SHP77 (cell line): ENCODE measurements at places on chromosomes 12 and 14.

- DNase-seq: no peak
Measured at GRCh38 chr14:104794993-104795780, at the start of gene AKT1. Gene AKT1 (minus strand): TSS chr14:104795748. CDS start chr14:104792643, 3,105 bp downstream.

DNA sequence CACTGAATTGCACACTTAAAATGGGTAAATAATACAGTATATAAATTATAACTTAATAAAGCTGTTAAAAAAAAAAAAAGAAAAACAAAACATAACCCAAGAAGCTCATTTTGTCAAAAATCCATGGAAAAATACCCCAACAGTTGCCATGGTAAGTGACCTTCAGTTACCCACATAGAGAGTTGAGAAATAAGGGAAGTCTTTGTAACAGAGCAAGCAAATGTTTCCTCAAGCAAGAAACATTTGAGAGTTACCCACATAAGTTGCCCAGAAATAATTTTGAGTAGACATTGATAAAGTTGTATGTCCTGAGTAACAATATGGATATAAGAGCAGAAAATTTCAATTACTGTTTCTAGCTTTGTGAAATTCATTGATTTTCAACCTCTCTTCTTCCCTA, 227.4 kb downstream of the CCDC59 start:
- DNase-seq: no peak

GRCh38 chr12:116164250-116165035, 113.0 kb downstream of the MED13L start:
- DNase-seq: no peak

GRCh38 chr12:11954181-11954580, 116.6 kb upstream of the BCL2L14 start:
- no peak for DNase-seq

DNA sequence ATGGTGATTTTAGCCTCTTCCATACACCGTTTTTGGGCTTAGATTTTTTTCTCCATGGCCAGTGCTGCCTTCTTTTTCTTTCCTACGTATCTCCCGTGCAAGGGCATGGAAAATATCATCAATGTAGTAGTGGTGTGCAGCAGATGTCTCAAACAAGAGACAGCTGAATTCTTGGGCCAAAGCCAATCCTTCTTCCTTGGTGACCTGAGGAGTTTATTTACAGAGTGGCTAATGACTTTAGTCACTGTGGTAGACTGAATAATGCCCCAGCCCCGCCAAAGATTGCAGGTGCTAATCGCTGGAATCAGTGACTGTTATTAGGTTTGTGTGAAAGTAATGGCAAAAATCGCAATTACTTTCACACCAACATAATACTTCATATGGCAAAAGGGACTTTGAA, 235.5 kb upstream of the NOS1 start:
- DNase-seq: peak; percentile 85

GRCh38 chr14:38127784-38128183, 79.9 kb upstream of the SSTR1 start:
- no peak for DNase-seq

- no peak for DNase-seq
Measured at GRCh38 chr12:19792028-19792427, 352.7 kb downstream of the AEBP2 start.

- DNase-seq: no peak
Measured at GRCh38 chr14:54867011-54867410, 35.6 kb downstream of the GCH1 start.

DNA sequence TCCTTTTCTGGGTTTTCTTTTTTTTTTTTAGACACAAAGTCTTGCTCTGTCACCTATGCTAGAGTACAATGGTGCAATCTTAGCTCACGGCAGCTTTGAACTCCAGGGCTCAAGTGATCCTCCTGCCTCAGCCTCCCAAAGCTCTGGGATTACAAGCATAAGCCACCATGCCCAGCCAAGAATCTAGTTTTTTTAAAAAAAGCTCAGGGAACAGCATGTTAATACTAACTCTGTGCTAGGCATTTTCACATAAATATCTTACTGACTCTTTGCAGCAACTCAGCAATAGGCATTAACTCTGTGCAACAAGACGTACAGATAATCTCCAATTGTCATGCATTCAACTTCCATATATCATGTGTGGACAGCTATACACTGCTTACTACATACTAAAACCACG, 97.4 kb downstream of the LLPH start:
- DNase-seq: no peak

GRCh38 chr12:82765971-82766705, 79.4 kb downstream of the TMTC2 start:
- no peak for DNase-seq

DNA sequence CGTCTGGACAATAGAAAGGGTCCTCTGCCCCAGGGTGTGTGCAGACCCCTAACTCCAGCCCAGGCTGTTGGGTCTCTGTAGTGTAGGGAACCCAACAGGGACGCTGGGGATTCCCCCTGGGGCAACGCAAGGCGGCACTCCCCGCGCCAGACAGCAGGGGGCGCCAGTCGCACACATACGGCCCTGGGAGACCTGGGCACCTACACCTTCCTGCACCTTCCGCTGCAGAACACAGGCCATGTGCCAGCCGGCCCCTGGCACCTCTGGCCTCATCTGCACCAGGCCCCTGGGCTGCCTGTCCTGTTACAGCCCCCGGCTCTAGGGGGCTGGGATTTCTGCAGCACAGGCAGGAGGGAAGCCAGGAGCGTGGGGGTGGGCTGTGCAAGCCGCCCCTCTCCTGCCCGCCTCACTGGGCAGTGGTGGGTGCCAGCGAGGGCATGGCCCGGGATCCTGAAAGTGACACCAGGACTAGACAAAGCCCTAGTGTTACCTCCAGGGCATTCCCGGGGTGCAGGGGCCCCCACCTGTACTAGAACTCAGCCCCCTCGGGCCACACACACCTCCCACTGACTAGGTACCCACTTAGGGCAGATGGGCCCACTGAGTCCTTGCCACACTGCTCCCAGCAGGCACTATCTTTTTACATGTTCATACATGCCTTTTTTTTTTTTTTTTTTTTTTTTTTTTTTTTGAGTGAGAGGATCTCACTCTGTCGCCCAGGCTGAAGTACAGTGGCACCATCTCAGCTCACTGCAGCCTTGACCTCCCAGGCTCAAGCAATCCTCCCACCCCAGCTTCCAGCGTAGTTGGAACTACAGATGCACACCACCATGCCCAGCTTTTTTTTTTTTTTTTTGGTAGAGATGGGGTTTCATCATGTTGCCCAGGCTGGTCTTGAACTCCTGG, 37.5 kb downstream of the CCNK start:
- DNase-seq: peak; percentile 39

- no peak for DNase-seq
Measured at GRCh38 chr14:68268719-68269118, 449.1 kb downstream of the RAD51B start.

DNA sequence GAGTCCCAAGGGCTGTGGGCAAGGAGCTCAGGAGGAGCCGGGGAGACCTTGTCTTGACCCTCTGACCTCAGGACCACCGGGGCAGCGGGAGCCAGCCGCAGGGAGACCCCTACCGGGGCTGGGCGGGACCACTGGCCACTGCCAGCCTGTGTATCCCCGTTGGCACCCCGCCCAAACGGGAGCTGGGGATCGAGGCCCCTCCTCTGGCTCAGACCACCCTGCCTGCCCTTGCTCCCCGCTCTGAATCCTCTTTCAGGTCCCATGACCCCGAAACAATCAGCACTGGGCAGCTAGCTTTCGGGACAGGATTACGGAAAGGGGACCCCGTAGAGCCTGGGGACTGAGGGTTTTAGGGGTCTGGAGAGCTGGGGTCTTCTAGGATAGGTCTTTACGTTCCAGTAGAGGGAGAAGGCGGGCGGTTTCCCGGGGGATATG, 1.3 kb downstream of the GLI1 start:
- DNase-seq: no peak

GRCh38 chr12:76024102-76024781, 7.3 kb downstream of the PHLDA1 start:
- DNase-seq: no peak

GRCh38 chr14:33938131-33938949, 12.5 kb downstream of the EGLN3 start:
- DNase-seq: peak; percentile 92

GRCh38 chr12:31620311-31620710, 29.4 kb upstream of the DENND5B start:
- DNase-seq: no peak

GRCh38 chr12:97639702-97640101, 177.1 kb downstream of the RMST start:
- DNase-seq: no peak

DNA sequence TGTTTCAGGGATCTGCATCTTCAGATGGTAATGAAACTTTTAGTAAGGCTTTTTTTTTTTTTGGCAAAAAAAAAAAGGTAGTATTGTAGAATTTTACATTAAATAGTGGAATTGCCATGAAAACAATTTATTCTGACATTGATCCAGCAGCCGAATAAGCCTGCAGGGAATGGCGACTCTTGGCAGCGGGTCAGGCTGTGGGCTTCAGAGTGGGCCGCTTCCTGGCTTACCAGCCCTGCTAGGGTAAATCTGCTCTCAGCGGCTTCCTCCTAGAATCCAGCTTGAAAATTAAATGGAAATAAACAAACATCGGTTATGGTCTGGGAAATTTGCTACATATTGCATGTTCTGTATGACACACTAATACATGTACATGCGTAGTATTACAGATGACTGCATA, 34.8 kb downstream of the SFSWAP start:
- no peak for DNase-seq

DNA sequence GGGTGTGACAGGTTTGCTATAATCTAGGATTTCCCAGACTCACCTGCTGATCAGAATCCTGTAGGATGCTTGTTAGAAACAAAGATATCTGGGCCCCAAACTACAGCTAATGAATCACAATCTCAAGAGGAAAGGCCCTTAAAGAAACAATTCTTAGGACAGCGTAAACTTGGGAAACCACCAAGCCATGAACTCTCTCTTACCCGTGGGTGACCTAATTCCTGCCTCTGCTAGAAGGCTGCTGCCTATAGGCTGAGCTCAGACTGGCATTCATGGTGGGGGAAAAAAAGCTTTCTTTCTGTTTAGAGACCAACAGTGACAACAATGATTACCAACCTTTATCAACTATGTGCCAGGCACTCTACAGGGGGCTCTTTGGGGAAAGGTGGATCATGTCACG, 213.9 kb upstream of the FKBP4 start:
- no peak for DNase-seq

GRCh38 chr12:109734219-109735000, 20.8 kb downstream of the FAM222A start:
- DNase-seq: no peak

DNA sequence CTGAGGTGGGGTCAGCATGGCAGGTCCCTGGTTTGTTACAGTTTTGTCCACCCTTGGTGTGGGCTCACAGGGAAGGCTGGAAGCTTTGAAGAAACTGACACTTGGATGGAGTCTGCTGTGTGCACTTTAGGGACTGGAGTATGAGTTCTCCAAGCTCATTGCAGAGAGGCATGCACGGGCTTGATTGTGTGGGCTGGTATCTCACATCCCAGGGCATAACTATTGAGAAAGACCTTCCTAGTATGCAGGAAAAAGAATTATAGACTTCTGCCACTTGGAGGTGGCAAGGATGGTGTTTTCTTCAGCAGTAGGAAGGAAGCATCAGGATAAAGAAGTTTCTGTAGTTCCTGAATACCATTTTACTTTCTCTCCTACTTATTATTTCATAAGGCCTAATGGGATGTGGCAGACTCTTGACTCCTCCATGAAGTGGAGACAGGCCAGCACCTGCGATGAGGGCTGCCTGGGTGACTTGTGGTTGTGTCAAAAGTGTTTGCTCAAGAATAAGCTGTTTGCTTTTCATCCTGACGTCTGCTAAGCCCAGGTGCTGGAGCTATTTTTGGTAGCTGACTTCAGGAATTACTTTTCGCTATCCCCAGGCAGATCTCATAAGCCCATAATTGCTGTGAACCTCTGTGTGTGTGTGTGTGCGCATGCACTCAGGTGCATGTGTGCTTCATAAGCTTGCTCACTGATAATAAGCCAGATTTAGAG, 125.8 kb downstream of the KTN1 start:
- peak; percentile 98 for DNase-seq

DNA sequence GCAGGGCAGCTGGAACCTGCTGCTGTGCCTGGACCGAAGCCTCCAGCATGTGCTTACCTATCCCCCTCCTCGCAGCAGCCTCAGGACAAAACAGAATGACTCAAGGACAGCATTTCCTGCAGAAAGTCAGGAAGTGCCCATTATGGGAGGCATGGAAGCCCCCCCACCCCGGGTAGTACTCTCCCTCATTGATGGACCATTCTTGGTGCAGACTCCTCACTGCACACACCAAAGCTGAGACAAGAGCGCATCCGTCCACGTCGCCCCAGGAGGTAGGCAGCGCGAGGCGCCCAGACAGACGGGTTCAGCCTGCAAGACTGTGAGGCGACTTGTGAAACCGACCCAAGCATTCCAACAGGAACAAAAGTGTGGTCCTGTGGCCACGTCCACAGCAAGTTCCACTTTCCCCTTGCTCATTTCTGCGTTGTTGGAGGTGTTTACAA, 243.9 kb upstream of the ATXN7L3B start:
- DNase-seq: no peak

GRCh38 chr14:56666716-56667115, 87.1 kb downstream of the TMEM260 start:
- no peak for DNase-seq

GRCh38 chr12:56311003-56311402, 4.8 kb downstream of the CNPY2 start:
- DNase-seq: no peak

GRCh38 chr12:6620137-6620884, 13.1 kb upstream of the CHD4 start:
- no peak for DNase-seq

- no peak for DNase-seq
Measured at GRCh38 chr14:29674566-29675285, 252.9 kb downstream of the PRKD1 start.

DNA sequence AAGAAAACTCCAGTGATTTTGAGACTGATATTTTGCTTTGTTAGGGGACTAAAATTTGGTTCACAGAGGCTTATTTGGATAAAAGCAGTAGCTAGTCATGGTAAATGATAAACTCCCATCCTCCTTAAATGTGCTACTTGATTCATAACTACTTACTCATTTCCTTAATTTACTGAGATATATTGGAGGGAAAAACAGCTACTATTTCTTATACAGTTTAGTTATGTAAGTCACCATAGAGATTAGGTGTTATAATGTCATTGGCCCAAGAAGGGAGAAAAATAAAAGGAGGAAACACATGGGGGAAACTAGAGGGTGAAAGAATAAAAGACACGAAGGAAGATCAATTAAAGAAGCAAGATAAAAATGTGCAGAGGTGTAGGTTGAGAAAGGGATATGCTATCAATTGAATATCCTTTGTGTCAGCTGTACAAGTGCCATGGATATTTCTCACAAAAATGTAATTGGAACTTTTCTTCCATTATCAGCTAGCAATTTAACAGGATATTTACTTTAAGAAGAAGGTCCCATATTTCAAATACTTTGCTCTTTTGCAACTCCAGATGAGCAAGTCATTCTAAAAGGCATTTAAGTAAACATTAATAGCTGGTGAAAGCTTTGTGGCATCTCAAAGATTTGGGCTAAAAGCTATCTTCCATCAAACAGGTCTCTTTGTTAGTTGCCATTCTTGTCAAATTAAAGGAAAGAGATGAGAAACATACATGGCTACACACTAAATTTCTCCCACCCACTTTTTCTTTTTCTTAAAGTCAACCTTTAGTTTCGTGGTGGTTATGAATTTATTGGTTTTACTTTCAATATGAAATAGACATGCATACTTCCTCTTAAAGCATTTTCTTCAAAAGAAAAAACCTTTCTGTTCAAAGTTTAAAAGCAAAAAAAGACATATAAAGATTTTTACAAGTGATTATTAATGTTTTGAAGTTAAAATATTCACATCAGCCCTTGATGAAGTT, 439.5 kb downstream of the CCER1 start:
- DNase-seq: no peak
